ENCODE measurements at places on chromosomes 16 and 17.

DNA sequence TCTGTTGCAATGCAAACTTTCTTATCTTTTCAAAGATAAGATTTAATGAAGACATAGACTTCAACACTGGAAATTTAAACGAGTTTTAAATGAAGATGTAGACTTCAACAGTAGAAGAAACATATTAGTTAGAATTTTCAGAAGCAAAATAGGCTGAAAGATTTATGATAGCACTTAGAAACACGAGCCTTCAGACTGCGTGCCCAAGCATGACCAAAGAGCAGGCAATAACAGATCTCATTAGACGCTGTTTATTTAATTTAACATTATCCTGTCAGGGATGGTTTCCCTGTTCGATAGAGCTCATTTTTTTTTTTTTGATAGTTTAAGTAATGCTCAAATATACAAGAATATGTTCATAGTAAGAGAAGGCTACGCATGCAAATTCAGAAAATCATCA, 604.7 kb upstream of the SOX9 start:
- peak; percentile 45 for DNase-seq

- peak; percentile 54 for DNase-seq
These were observed 824 bp upstream of the MPP2 start for GRCh38 chr17:43907998-43908721.

DNA sequence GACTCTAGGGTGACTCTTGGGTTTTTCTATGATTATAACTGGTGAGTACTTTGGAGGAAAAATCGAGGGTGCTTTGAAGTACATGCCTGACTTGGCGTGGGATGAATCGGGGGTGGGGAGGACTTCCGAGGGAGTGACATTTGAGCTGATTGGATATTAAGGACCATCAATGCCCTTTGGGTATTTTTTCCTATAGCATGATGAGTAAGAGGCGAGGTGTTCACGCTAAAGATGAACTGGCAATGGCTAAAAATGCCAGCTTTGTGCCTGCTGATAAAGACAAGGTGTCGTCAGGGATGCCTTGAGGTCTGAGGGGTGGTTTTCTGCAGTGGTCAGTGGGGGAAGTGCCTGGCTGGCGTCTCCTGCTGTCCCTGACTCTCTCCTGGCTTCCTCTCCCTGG, 25.3 kb downstream of the USP43 start:
- DNase-seq: peak; percentile 53

DNA sequence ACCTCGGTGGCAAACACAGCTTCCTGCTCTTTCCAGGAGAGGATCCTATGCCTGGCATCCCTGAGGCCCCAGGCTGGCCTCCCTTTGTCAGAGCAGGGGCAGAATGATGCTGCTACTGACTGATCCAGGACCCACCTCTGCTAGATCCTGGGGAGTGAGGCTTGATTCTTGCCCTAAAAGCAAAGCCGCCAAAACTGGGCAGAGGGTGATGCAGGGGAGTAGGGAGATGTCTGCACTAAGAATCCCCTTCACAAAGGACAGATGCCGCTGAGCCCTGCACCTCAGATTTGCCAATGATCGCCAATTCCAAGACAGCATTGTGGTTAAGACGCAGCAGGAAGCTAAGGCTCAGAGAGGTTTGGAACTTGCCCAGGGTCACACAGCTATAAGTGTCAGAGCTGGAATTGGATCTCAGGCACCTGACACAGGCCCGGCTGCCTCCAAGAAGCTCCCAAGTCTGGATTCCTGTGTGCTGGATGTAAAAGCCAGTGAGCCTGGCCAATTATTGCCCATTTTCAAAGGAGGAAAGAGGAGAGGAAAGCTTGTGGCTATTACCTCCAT, 60.7 kb upstream of the TNRC6C start:
- DNase-seq: no peak

DNA sequence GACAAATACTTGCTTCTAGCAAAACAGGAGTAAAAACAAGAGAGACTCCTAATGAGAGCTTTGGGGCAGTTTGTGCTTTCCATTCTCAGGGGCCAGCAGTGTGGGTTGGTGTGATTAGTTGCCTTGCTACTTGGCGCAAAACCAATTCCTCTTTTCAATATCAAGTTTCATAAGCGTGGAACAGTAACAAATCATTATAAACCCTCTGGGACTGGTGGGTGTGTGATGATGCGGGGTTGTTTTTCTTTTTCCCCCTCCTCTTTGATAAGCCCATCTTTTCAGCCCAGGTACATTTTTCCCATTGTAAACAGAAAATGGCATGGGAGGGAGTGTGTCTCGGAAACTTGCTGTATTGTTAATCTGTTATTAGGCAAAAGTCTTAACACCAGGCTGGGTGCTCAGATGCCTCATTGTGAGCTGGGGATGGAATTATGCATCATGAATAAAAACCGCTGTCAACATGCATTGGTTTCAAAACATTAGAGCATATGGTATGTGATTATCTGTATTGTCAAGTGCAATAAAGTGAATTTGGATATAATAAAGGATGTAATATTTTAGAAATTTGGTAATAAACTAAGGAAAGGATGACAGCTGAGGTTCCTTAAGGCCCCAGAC, 166.4 kb downstream of the CCDC182 start:
- DNase-seq: no peak

DNA sequence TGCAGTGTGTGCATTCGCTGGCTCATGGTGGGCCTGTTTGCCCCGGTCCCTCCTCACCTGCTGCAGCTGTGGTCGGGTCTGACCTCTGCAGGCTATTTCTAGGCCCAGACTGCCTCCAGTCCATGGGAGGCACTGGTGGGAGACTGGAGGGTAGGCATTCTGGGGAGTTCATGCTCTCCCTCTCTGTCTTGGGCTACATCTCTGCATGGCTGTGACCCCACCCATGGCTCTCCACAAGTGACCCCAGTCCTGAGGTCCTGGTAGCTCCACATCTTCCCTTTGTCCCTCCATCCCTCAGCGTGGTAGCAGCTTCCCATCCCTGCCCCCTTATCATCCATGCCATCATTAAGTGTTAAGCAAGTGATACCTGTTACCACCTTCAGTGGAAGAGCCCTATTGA, 107.8 kb upstream of the SEC14L1 start:
- no peak for DNase-seq

DNA sequence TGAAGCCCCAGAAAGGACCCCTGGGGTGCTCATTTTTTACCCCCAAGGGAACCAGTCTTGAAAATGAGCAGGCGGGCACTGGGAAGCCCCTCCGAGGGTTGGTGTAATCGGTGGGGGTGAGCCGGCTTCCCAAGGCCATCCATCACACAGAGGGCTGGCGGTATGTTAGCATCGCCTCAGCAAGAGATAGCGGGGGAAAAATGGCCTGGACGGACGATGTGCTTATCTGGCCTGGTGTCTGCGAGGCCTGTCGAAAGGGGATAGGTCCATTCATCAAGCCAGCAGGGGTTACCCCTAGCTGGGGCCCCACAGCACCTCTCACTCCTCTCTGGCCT, 188.9 kb downstream of the IRF8 start:
- no peak for DNase-seq

DNA sequence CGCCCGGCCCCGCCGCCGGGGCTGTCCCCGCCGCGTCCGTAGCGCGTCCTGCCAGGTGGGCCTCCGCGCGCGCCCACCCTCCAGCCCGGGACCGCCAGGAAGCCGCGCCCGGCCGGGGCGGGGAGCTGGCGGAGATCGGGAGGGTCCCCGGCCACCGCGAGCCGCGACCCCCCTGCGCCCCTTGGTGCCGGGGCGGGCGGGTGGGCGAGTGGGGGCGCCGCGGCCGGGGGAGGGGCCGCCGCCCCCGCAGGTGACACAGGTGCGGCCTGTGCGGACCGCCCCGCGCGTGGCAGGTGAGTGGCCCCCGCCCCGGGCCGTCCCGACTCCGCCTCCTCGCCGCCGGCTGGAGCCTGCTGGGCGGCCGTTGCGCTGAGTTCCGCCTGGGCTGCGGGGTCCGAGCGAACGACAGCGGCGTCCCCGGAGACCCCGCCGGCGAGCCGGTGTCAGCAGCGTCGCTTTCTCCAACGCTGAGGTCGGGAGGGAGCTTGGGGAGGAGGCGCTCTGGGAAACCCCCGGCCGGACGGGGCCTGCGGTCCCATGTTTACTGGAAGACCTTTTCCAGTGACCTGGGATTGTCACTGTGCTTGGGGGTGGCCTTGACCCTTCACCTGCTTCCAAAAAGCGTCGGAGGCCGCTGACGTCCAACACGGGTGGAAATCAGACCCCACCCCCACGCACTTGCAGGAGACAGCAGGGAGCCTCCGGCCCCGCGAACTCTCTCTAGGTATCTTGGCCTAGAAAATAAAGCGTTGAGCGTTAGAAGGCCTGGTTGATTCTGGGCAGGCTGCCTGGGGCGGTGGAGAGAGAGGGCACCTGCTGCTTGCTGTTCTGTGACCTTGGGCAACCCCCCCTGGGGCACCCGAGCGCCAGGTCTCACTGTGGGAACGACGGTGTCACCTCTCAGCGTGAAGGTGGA, 542 bp downstream of the KLHL36 start:
- peak; percentile 34 for DNase-seq

Data from epithelial cell of esophagus (primary cell).